Fibroblast of skin of left biceps (primary cell): ENCODE measurements at places on chromosomes 7 and 10.

DNA sequence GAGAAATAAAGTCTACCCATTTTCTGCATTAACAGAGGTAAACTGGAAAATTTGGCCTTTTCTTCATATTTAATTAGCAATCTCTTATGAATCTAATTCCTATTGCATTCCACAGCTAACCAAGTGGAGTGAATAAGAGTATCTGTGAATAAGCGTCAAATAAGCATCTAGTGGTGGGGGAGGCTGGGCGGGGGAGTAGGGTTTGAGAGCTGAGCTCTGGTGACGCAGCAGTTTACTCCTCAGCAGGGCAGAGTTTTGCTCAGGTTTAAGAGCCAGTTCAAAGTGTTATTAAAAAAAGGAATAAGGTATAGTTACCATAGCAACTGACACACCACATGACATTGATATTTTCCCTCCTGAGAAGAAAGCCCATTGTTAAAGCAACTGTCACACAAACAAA lies 1346.8 kb upstream of the CELF2 start:
- DNase-seq: no peak

- DNase-seq: no peak
Measured at GRCh38 chr10:101120520-101120883, 10.6 kb upstream of the TLX1 start.

- no peak for DNase-seq
Measured at GRCh38 chr10:5416981-5417380, 4.6 kb downstream of the NET1 start.

GRCh38 chr7:70646536-70647248 lies 485.3 kb upstream of the GALNT17 start:
- DNase-seq: no peak

GRCh38 chr10:110340816-110341215 lies 36.1 kb upstream of the SMNDC1 start:
- DNase-seq: no peak

DNA sequence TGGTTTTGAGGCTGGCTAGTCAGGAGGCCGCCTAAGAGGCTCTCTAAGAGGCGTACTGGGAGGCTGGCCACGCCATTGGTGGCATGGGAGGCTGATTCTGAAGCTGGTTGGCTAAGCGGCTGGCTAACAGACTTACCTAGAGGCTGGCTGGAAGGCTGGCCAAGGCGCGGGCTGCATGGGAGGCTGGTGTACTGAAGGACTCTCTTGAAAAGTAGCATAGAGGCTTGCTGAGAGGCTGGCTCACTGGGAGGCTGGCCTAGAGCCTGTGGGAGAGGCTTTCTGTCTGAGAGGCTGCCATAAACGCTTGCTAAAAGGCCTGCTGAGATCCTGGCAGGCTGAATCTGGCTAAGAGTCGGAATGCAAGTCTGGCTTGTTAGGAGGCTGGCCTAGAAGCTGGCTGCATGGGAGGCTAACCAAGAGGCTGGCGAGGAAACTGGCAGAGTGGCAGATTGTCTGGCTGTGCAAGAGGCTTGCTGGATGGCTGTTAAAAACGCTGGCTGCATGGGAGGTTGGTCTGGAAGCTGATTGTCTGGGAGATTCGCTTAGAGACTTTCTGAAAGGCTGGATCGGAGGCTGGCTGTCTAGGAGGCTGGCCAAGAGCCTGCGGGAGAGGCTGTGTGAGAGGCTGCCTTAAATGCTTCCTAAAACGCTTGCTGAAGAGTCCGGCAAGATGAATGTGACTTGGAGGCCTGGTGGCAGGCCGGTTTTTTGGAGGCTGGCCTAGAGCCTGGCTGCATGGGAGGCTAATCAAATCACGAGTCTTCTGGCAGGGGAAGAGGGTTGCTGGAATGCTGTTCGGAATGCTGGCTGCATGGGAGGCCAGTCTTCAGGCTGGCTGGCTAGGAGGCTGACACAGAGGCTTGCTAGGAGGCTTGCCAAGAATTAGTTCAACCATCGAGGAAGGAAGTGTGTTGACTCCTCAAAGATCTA lies 134.2 kb downstream of the OR13A1 start:
- no peak for DNase-seq

GRCh38 chr7:83362871-83363550 lies 200.3 kb upstream of the PCLO start:
- no peak for DNase-seq

DNA sequence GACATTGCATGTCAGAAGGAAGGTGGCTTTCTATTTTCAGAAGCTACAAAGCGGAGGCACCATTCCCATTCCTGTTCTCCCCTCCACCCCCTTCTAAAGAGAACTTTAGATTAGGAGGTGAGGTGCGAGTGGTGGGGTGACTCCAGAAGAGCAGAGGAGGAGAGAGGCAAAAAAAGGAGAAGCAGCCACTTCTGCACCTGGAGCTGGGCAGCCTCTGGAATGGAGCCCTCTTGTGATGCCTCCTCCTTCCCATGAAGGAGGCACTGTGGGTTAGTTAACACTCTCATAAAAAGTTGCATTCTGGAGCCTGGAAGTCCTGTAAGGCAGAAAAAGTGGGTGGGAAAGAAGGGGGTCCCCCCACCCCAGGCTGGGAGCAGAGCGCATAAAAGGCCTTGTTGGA lies 4.8 kb downstream of the PTF1A start:
- no peak for DNase-seq

DNA sequence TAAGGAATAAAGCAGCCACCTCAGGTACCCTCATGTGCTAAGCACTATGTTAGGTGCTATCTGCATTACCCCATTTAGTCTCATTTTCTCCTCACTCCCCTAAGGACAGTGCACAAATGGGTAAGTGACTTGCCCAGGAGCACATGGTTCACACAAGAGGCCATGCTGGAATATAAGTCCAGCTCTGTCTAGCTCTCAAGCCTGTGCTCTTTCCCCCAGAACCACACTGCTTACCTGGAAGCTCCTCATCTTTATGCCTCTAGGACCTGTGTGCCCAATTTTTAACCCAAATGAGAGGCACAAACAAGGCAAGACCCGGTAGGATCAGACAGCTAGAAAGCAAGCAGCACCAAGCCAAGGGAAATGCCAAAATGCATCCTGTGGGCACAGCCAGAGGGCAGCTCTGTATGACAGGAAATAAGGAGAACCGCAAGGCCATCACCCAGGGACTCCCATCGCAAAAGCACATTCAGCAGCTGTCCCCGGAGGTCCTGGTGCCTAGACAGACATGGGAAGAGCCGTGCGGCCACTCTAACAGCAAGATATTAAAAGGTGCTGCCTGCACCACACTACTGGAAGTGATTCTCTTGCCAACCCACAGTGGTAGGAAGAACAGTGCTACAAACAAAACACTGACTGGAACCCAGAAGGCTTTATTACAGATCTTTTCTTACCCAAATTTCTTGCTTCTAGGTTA lies 88.1 kb downstream of the GSAP start:
- DNase-seq: no peak

- no peak for DNase-seq
Measured at GRCh38 chr10:110919349-110919931, at the start of gene SHOC2. Gene SHOC2 (plus strand): TSS chr10:110919604. CDS start chr10:110964359, 44,755 bp downstream.

DNA sequence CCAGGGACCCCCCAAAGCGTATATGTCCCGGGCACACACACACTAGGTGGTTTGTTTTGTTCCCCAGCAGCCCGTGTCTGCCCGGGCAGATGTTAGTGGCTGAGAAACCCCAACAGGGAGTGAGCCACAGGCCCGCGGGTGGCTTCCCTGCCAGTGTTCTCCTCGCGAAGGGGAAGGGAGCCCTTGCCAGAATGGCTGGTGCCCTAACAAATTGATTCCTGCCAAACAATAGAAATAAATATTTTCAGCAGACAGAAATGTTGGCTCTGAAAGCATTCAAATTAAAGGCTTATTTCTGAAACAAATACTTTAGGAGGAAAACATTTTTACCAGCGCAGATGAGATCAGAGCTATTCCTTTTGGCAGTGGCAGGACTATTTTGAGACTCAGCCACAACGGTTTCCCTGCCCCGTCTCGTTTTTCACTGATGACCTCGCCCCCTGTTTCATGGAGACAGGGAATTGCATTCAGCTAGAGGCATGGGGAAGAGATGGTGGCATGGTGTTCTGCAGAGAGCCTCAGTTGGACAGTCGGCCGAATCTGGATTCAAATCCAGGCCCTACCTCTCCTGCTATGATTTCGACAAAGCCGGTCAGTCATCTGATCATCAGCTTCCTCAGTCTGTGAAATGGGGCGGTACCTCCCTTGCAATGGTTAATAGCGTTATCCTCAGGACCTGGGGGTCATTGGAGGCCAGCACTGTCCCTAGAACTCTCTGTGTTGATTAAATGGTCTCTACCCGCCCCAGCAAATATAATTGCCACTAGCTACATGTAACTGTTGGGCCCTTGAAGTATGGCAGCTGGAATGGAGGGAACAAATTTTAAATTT lies 84.5 kb downstream of the CUX1 start:
- no peak for DNase-seq

DNA sequence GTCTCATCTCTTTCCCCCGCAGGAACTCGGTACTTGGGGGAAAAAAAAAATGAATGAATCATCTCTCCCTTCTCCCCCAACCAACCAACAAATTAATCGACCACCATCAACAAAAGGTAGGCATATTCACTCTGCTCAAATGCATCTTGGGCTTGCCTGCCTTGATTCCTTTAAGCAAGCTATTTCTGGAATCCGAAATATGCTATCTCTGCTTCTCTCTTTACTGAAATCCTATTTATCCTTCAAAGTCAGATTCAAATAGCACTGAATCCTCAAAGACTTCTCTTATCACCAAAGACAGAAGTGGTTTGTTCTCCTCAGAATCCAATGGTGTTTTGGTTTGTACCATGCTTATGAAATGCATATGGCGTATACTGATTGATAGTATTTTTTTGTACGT lies 49.6 kb upstream of the TPK1 start:
- no peak for DNase-seq

GRCh38 chr7:82705517-82706260 lies 262.1 kb upstream of the CACNA2D1 start:
- DNase-seq: no peak

- no peak for DNase-seq
Measured at GRCh38 chr10:63204667-63205391, 71.7 kb downstream of the NRBF2 start.

GRCh38 chr10:48526846-48527505 lies 77.9 kb downstream of the ARHGAP22 start:
- DNase-seq: no peak

- no peak for DNase-seq
Measured at GRCh38 chr7:131057794-131058070, 269.9 kb upstream of the MKLN1 start.

DNA sequence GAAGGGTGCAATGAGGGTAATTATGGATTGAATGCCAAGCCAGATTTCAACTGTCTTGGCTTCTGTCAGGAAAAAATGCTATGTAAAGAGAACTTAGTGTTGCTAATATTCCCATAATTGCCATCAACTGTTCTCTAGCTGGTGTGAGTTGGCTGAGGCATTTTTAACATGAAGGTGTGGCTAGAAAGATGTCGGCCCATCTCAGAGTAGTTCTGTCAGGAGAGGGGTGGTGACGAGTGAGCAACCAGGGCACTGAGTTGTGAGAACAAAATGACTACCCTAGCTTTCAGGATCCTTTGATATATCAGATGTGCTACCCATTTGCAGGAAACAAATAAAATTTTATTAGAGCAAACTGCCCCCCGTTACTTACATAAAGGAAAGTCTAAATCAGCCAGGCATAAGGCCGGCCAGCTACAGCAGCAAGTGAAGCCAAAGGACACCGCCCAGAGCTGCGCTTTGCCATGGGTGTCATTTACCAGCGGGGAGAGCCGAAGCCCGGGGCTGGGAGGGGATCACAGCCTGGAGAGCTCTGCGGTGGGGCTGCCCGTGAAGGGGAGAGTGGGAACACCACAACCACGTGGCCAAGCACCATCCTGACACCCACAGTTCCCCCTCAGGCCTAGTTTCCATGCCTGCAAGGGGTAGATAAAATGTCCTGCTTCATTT lies 141.4 kb downstream of the ICA1 start:
- no peak for DNase-seq

DNA sequence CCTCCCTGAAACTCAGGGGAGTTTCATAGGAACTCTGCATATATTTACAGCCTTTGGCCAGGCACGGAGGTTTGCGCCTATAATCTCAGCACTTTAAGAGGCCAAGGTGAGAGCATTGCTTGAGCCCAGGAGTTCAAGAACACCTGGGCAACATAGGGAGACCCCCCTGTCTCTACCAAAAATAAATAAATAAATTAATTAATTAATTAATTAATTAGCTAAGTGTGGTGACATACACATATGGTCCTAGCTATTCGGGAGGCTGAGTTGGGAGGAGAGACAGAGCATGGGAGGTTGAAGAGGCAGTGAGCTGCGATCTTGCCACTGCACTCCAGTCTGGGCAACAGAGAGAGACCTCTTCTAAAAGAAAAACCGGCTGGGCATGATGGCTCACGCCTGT lies 9.4 kb upstream of the LEP start:
- DNase-seq: no peak

DNA sequence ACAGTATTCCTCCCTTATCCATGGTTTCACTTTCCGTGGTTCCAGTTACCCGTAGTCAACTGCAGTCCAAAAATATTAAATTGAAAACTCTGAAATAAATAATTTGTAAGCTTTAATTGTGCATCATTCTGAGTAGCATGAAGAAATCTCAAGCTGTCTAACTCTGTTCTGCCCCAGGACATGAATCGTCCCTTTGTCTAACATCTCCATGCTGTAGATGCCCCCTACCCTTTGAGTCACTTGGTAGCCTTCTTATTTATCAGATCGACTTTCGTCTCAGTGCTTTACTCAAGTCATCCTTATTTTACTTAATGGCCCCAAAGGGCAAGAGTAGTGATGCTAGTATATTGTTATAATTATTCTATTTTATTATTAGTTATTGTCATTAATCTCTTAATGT lies 41.8 kb downstream of the CPED1 start:
- no peak for DNase-seq

DNA sequence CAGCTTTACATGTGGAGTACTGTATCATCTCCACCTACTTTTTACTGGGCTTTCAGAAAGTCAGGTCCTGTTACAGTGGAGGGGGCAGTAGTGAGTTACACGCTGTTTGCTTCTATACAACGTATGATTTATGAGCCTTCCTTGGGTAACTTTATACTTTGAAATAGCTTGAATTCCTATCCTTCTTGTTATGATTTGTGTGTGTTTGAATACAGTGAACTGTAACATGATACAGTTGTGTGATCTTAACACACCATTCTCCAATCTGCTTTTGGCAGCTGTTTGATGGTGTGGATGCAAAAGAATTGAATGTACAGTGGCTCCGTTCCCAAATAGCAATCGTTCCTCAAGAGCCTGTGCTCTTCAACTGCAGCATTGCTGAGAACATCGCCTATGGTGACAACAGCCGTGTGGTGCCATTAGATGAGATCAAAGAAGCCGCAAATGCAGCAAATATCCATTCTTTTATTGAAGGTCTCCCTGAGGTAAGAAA lies 41.7 kb downstream of the SP8 start:
- peak; percentile 7 for DNase-seq

- no peak for DNase-seq
Measured at GRCh38 chr7:107691716-107692115, 31.1 kb downstream of the SLC26A4 start.

DNA sequence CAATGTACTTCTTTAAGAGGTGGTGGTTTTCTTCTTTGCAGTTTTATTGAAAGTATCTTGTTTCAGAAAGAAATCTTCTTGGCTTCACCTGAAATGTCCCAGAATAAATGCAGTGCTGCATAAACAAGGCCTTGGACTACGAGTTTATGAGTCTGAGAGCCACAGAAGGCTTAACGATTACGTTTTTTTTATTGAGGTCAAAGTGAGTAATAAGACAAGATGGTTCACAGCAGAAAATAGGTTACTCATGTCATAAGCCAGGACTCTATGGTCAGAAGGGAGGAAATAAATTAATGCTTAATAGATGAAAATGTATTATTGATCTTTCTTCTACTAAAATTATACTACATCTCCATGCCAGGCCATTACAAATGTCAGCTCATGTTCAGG lies 13.7 kb upstream of the NPTX2 start:
- DNase-seq: no peak

- DNase-seq: no peak
Measured at GRCh38 chr7:19610194-19610943, 98.5 kb downstream of the POLR1F start.
